Stomach (tissue), 19 donors: ENCODE measurements at places on chromosomes 2 and 18.

- no peaks in the 10 kb centered on the region for H3K27me3 ChIP-seq
- H3K27ac ChIP-seq, result no peak overlapping the region
- H3K4me3 ChIP-seq, result no peak overlapping the region
- no peak for DNase-seq
- H3K36me3 ChIP-seq, result no peaks in the 10 kb centered on the region
These were observed 3.6 kb downstream of the ZAP70 start for GRCh38 chr2:97716695-97717612.

DNA sequence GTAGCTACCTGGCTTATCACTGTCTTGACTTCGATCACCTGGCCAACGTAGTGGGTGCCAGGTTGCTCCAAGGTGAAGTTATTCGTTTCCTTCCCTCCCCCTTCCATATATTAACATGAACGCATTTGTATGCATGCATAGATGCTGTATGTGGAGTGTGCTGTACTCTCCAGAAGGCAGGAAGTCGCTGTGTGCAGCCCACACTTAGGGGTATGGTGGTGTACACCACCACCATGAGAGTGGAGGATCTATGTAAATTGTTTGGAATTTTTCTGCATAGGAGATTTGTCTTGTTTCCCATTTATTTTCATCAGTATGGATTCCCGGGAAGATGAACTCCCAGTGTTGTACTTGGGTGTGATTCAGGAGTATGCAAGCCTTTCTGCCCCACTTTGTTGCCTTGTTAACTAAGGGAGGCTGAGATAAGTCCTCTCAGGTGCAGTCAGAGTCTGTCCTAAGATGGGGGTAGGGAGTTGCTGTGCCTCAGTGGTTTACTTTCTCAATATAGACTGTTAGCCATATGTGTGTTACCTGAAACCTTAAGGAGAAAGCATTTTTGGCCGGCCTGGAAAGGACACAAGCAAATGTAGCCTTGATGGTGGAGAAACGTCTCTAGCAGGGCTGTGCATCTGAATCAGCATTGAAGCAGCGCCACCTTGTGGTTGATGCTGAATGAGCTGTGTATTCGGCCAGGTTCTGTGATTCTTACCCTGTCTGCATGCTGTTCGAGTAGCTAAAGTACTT lies 149.8 kb downstream of the TANC1 start:
- no peaks in the 10 kb centered on the region for H3K27me3 ChIP-seq
- no peak overlapping the region for H3K4me3 ChIP-seq
- DNase-seq, result peak; percentile 89
- H3K36me3 ChIP-seq, result no peaks in the 10 kb centered on the region

- DNase-seq, result no peak
- H3K27me3 ChIP-seq, result no peaks in the 10 kb centered on the region
- no peaks in the 10 kb centered on the region for H3K4me1 ChIP-seq
These were observed 266.6 kb downstream of the CAMKMT start for GRCh38 chr2:44628297-44628696.

DNA sequence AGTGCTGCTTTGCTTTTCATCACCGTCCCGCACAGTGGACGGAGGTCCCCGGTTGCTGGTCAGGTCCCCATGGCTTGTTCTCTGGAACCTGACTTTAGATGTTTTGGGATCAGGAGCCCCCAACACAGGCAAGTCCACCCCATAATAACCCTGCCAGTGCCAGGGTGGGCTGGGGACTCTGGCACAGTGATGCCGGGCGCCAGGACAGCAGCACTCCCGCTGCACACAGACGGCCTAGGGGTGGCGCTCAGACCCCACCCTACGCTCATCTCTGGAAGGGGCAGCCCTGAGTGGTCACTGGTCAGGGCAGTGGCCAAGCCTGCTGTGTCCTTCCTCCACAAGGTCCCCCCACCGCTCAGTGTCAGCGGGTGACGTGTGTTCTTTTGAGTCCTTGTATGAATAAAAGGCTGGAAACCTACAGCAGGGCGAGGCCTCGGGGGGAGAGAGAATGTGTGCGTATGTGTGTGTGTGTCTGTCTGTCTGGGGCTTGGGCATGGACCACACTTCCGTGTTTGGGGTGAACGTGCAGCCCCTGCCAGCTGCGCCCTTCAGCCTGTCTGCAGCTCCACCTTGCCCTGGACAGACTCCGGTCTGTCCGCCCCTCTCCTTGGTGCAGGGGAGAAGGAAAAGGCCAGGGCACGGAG lies 32.3 kb downstream of the GPC1 start:
- no peak overlapping the region for H3K27ac ChIP-seq
- no peak overlapping the region for H3K4me3 ChIP-seq

GRCh38 chr2:9554921-9555296 lies 721 bp downstream of the ADAM17 start:
- DNase-seq, result peak; percentile 88
- peaks cover 69% of the 10 kb centered on the region for H3K4me1 ChIP-seq
- peak overlapping the region; percentile 97 for H3K27ac ChIP-seq
- no peaks in the 10 kb centered on the region for H3K27me3 ChIP-seq
- H3K4me3 ChIP-seq, result peak overlapping the region; percentile 79

DNA sequence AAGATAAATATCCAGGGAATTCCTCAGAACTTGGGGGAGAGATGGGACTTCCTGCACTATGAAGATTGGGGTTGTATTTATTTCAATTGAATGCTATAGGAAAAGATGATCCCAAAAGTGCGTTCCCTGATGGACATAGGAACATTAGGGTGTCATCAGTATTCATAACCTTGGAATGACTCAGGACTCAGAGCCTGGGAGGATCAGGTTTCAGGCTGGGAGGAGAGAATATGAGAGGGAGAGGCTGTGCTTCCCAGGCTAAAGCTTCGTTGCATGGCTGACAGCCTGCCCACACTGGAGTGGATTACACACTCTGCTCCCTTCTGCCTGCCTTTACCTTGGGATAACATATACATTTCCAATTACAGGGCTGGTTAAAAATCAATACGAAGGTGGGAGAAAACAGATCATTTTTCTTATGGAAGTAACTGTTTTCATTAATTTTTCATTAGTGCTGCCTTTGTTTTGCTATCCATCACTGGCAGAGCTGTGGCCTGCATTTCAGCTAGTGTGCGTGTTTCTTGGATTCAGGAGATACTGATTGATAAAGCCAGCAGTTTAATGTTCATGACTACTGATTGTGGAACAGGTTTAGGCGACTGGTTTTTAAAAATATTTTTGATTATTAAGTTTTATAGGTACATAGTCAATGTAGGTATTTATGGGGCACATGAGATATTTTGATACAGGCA lies 118.7 kb downstream of the KCTD1 start:
- no peaks in the 10 kb centered on the region for H3K36me3 ChIP-seq
- peak; percentile 53 for DNase-seq
- H3K27me3 ChIP-seq, result no peaks in the 10 kb centered on the region
- no peak overlapping the region for H3K27ac ChIP-seq

- no peak for DNase-seq
- H3K36me3 ChIP-seq, result no peaks in the 10 kb centered on the region
- H3K4me1 ChIP-seq, result no peaks in the 10 kb centered on the region
- no peaks in the 10 kb centered on the region for H3K27me3 ChIP-seq
These were observed 797.8 kb downstream of the CCDC85A start for GRCh38 chr2:56981554-56981953.

- H3K4me3 ChIP-seq, result no peak overlapping the region
- H3K27me3 ChIP-seq, result no peaks in the 10 kb centered on the region
- peak; percentile 93 for DNase-seq
These were observed 420.2 kb upstream of the CHST9 start for GRCh38 chr18:27605107-27605834.

DNA sequence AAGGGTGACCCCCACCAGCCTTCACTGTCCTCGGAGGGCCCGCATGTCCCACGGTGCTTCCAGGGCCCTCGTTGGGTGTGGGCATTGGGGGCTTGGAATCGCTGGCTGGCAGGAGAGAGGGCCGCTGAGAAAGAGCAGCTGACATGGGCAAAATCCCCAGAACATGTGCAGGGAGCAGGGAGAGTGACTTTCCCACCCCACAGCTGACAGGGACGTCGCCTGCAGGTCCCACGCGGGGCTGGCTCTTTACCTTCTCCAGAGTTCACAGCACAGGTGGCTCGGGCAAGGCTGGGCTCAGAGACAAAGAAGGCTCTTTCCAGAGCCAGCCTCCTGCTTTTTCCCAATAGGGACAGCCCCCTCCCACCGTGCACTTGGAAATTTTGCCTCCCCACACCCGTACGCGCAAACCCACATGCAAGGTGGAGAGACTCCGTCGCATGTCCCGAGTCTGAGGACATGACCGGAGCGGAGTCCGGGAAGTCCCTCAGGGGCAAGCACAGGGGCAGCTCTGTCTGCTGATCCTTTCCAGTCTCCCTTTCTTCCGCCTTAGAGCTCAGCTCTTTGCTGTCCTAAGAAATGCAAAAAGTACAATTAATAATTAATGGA lies 370.2 kb upstream of the MYT1L start:
- H3K4me1 ChIP-seq, result no peaks in the 10 kb centered on the region
- no peaks in the 10 kb centered on the region for H3K27me3 ChIP-seq
- no peak overlapping the region for H3K27ac ChIP-seq
- DNase-seq, result no peak
- no peaks in the 10 kb centered on the region for H3K36me3 ChIP-seq

- H3K27me3 ChIP-seq, result no peaks in the 10 kb centered on the region
- DNase-seq, result peak; percentile 91
- H3K27ac ChIP-seq, result no peak overlapping the region
- H3K4me3 ChIP-seq, result no peak overlapping the region
- H3K4me1 ChIP-seq, result peaks cover 7% of the 10 kb centered on the region
- H3K36me3 ChIP-seq, result no peaks in the 10 kb centered on the region
These were observed 260.5 kb downstream of the CCDC85A start for GRCh38 chr2:56444339-56444738.
